ENCODE measurements at places on chromosomes 4 and X. TPM values are rescaled to one million over a fixed set of nuclear protein-coding genes. Genes with fewer than 3 reads are reported as not detected.

Gene RBM47
- total RNA-seq, result 5.2 TPM

Gene DCTD
- total RNA-seq, result 116 TPM

Gene HNRNPD
- total RNA-seq, result 38.7 TPM

Gene TCEAL6
- total RNA-seq, result not detected

Gene HERC5
- 18.7 TPM for total RNA-seq

Gene ENPEP
- not detected for total RNA-seq

Gene FAM9C
- total RNA-seq, result not detected

Gene SH3RF1
- 4.0 TPM for total RNA-seq

Gene TEX11
- total RNA-seq, result not detected

Gene ADH7
- total RNA-seq, result not detected

Gene CT45A10
- total RNA-seq, result not detected

Gene UGT2A1
- not detected for total RNA-seq

Gene CTAG2
- not detected for total RNA-seq

Gene FGF2
- total RNA-seq, result 3.1 TPM

Gene SRPX
- total RNA-seq, result 72.3 TPM

Gene SULT1B1
- 1.8 TPM for total RNA-seq

Gene CABS1
- total RNA-seq, result not detected

Gene IL1RAPL1
- total RNA-seq, result 0.49 TPM

Gene FHIP1A
- 5.5 TPM for total RNA-seq

Measured in H4 (cell line).